Panc1 (cell line): ENCODE measurements at places on chromosomes 5 and 9.

- H3K4me3 ChIP-seq: no peak overlapping the region
- no peaks in the 10 kb centered on the region for H3K27me3 ChIP-seq
- no peaks in the 10 kb centered on the region for H3K4me1 ChIP-seq
- no peak overlapping the region for H3K27ac ChIP-seq
Observed at GRCh38 chr9:75121914-75122558, 33.7 kb downstream of the OSTF1 start.

DNA sequence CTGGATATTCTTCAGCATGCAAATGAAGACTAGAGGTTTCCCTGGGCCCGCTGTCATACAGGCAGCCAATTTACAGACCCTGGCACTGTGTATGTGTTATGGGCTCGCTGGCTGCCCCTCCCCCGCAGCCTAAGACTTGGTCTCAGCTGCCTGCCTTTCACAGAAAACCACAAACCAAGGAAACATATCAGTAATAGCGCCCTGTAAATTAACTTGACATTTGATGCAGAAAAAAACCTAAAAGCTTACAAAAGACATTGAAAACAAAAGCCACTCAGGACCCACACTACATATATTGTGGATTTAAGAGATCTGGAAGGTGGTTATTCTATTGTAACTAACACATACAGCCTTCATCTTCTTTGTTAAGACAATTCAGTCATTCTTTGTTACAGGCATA, 287.0 kb upstream of the TMEM161B start:
- H3K4me1 ChIP-seq: no peaks in the 10 kb centered on the region
- no peaks in the 10 kb centered on the region for H3K36me3 ChIP-seq
- no peak overlapping the region for H3K4me3 ChIP-seq
- DNase-seq: no peak
- H3K27me3 ChIP-seq: no peaks in the 10 kb centered on the region

DNA sequence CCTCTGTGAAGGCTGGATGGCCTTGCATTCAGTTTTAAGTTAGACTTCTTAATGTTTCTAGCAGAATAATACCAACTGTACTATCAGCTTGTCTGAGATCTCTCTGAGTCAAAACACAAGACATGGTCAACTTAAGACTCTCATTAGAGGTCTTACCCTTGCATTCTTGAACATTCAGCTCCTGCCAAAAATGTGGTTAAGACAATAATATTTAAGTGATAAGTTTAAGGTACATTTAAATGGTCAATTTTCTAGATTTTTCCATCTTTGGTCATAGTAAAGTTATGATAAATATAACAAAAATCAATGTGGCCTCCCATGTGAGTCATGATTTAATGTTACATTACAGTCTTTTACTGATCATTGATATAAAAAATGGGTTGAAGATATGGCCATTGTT, 75.0 kb downstream of the NR2F1 start:
- H3K36me3 ChIP-seq: no peaks in the 10 kb centered on the region
- H3K27me3 ChIP-seq: no peaks in the 10 kb centered on the region
- no peaks in the 10 kb centered on the region for H3K4me1 ChIP-seq

GRCh38 chr5:56129288-56129687, 103.8 kb downstream of the ANKRD55 start:
- H3K27me3 ChIP-seq: no peaks in the 10 kb centered on the region
- H3K4me1 ChIP-seq: 0 out of 2 replicates have a peak, but pooled peaks cover 4% of the 10 kb centered on the region
- DNase-seq: no peak

DNA sequence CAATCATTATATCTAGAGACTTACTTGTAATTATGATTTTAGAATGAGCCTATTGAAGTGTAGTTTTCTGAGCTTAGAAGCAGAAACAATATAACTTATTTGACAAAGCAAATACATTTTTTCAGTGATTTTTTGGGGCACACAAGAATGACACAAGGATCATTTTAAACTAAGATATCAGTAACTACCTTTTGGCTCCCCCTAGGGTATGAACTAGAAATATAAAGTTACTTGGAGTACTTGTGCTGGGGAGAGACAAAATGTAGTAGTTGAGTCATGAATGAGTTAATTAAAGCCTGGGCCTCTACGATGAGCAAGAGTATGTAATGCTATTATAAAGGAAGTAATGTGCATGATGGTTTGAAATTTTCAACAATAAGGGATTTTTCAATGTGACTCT, 1244.1 kb upstream of the ACO1 start:
- H3K27me3 ChIP-seq: no peaks in the 10 kb centered on the region
- H3K36me3 ChIP-seq: no peaks in the 10 kb centered on the region
- H3K4me1 ChIP-seq: no peaks in the 10 kb centered on the region

GRCh38 chr5:1188464-1188863, 12.9 kb upstream of the SLC6A19 start:
- H3K27me3 ChIP-seq: peaks cover 14% of the 10 kb centered on the region
- no peak overlapping the region for H3K27ac ChIP-seq
- H3K4me1 ChIP-seq: no peaks in the 10 kb centered on the region; the same call in 1 of the 2 replicates
- no peaks in the 10 kb centered on the region; the same call in 1 of the 2 replicates for H3K36me3 ChIP-seq

- no peak for DNase-seq
- no peak overlapping the region for H3K4me3 ChIP-seq
- no peaks in the 10 kb centered on the region for H3K36me3 ChIP-seq
- no peaks in the 10 kb centered on the region for H3K27me3 ChIP-seq
Observed at GRCh38 chr5:100709771-100710170, 174.6 kb downstream of the FAM174A start.

DNA sequence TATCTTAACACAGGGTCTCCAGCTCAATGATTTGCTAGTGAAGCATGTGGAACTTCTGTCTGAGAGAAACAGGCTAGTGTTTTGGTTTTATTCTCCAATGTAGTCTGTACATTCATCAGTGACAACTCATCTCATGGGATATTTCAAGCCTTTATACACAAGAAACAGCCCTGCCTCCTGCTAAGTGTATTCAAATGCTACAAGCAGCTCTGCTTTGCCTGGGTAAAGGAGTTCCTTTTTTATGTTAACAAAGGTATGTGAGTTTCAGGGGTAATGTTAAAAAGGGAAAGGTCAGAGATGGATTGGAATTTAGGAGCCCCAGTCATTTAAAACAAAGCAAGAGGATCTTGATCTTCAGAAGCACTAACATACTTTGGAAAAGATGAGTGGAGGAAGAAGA, 498.7 kb downstream of the ISL1 start:
- no peaks in the 10 kb centered on the region for H3K27me3 ChIP-seq
- H3K27ac ChIP-seq: no peak overlapping the region
- H3K4me3 ChIP-seq: no peak overlapping the region
- no peaks in the 10 kb centered on the region for H3K36me3 ChIP-seq
- H3K4me1 ChIP-seq: no peaks in the 10 kb centered on the region

GRCh38 chr5:66609615-66610014, 13.4 kb downstream of the MAST4 start:
- no peak overlapping the region for H3K4me3 ChIP-seq
- no peaks in the 10 kb centered on the region for H3K36me3 ChIP-seq
- H3K4me1 ChIP-seq: no peaks in the 10 kb centered on the region
- DNase-seq: no peak
- H3K27ac ChIP-seq: no peak overlapping the region

DNA sequence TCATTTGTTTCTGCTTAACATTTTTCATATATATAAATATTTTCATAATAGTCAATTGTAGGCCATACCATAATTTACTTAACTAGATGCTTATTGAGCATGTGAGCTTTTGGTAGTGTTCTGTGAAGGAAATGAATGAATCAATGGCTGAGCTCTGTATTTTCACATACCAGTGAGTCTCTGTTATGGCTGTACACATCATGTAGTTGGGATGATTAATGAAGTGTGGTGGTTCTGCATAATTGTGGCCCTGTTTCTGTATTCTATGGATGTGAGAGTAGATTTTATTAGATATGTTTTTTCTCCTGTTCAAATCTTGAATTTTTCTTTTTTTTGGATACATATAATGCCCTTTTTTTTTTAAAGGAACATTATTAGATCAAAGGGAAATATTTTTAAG, 56.2 kb downstream of the CTNNA1 start:
- no peaks in the 10 kb centered on the region for H3K27me3 ChIP-seq
- H3K4me1 ChIP-seq: no peaks in the 10 kb centered on the region
- no peak overlapping the region for H3K27ac ChIP-seq
- no peak overlapping the region for H3K4me3 ChIP-seq
- no peak for DNase-seq

DNA sequence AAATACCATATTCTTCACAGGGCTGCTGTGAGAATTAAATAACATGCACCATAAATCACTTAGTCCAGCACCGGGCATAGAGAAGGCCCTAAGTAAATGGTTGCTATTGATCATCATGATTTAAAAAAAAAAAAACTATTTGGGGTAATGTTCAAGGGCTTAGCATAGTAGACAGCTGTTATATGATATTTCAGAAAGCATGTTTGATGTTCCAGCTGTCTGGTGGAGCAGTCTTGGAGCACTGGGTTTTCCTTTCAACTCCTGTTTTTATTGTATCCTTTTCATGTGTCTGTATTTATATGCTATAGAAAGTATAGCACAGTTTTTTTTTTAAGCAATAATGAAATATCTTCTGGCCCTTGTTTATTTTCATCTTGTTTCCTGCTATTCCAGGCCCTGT, 28.0 kb upstream of the TOMM5 start:
- no peak overlapping the region for H3K4me3 ChIP-seq
- no peaks in the 10 kb centered on the region; the same call in 1 of the 2 replicates for H3K27me3 ChIP-seq
- H3K4me1 ChIP-seq: no peaks in the 10 kb centered on the region
- no peak overlapping the region for H3K27ac ChIP-seq

GRCh38 chr5:109911731-109912130, 222.0 kb downstream of the MAN2A1 start:
- no peak overlapping the region for H3K27ac ChIP-seq
- DNase-seq: no peak
- no peaks in the 10 kb centered on the region for H3K27me3 ChIP-seq
- no peaks in the 10 kb centered on the region for H3K4me1 ChIP-seq
- H3K36me3 ChIP-seq: no peaks in the 10 kb centered on the region
- no peak overlapping the region for H3K4me3 ChIP-seq

- H3K36me3 ChIP-seq: peaks cover 55% of the 10 kb centered on the region
- no peak for DNase-seq
- no peaks in the 10 kb centered on the region for H3K27me3 ChIP-seq
Observed at GRCh38 chr9:98006127-98006796, 23.1 kb downstream of the ANP32B start.

DNA sequence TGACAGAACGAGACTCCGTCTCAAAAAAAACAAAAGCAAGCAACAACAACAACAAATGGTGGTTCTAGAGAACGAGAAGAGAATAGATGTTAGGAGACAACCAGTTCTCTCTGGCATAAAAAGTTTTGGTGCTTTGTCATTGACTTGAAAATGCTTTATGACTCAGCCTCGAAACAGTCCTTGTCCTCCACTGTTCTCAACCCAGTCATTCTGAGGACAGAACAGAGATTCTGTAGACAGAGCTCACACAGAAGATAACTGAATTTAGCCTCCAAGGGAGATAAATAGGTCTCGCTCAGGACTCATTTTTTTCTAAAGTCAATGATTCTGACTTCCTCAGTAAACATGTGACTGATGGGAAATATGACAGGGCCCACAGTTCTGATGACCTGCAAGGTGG, 76.0 kb upstream of the FSTL4 start:
- no peaks in the 10 kb centered on the region for H3K36me3 ChIP-seq
- H3K4me1 ChIP-seq: no peaks in the 10 kb centered on the region
- DNase-seq: no peak
- no peak overlapping the region for H3K27ac ChIP-seq

GRCh38 chr9:137569609-137570203, 9.0 kb downstream of the DPH7 start:
- DNase-seq: no peak
- no peaks in the 10 kb centered on the region for H3K27me3 ChIP-seq
- H3K4me1 ChIP-seq: no peaks in the 10 kb centered on the region
- 0 out of 2 replicates have a peak, but pooled peaks cover 3% of the 10 kb centered on the region for H3K36me3 ChIP-seq
- H3K27ac ChIP-seq: no peak overlapping the region
- H3K4me3 ChIP-seq: no peak overlapping the region

DNA sequence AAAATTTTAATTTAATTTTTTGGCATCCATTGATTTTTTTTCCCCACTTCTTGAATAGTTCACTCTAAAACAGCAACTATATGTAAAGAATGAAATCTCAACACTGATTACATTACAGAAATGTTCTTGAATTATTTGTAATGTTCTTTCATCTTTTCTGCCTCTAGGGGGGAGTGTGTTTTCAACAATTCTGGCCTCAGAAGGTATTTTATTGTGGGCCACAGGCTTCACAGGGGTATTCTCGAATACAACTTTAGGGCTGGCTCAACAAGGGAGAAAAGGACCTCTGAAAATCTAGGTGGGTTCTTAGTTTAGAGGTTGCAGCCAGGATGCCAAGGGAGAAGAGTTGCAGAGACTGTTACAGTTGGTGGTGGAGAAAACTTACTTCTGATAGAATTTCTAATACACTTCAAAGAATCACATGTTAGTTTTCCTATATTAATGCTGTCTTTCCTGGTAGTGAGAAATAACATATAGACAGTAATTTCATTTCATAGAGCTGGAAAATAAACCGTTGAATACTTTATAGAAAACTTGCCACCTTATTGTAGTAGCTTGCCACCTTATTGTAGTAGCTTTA, 3.6 kb upstream of the NPR3 start:
- H3K36me3 ChIP-seq: no peaks in the 10 kb centered on the region
- no peaks in the 10 kb centered on the region for H3K4me1 ChIP-seq
- no peak overlapping the region for H3K27ac ChIP-seq
- no peaks in the 10 kb centered on the region; the same call in 1 of the 2 replicates for H3K27me3 ChIP-seq
- DNase-seq: no peak

GRCh38 chr5:111513131-111513520, 791 bp upstream of the STARD4 start:
- H3K27ac ChIP-seq: peak overlapping the region; percentile 90
- no peaks in the 10 kb centered on the region; the same call in none of the 2 replicates for H3K27me3 ChIP-seq
- no peak for DNase-seq
- H3K4me1 ChIP-seq: peaks cover 12% of the 10 kb centered on the region

DNA sequence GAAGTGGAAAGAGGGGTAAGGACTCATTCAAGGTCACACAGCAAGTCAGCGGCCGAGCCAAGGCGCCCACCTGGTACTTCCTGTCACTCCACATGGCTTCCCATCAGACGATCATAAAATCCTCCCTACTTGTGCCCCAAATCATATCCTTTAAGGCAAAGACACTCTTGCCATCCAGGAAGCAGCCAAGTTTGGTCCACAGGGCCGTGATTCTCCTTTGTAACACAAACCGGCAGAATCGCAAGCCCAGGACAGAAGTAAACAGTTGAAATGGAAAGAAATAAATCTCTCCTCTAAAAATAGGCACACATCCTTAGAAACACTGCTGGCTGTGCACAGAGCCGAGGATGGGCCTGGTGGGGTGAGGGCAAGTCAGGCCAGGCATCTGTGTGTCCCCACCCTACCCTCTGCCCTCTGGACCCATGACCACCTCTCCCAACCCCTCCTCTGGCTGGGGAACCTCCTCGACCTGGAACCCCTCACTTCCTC, 30.5 kb downstream of the TMOD1 start:
- no peak overlapping the region for H3K27ac ChIP-seq
- no peak for DNase-seq
- no peaks in the 10 kb centered on the region for H3K27me3 ChIP-seq
- no peaks in the 10 kb centered on the region for H3K4me1 ChIP-seq
- H3K4me3 ChIP-seq: no peak overlapping the region

DNA sequence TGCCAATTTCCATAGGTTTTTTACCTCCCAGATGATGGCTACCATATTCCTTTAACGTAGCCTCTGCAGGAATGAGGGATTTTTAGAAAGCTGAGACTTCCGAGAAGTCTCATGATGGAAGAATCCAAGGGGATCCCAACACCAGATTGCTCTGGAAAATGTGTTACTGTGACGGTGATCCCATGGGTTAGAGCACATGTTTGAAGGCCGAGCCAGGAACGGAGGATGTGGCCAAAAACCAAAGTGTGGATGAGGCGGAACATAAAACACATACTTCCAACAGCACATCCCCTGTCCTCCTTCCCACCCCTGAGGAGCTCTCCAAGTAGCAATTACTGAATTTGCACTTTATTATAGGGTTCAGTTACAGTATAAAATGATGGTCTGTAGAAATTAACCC, 82.6 kb downstream of the GPR21 start:
- no peak for DNase-seq
- no peaks in the 10 kb centered on the region for H3K4me1 ChIP-seq
- no peaks in the 10 kb centered on the region for H3K27me3 ChIP-seq
- H3K36me3 ChIP-seq: no peaks in the 10 kb centered on the region
- no peak overlapping the region for H3K27ac ChIP-seq
- no peak overlapping the region for H3K4me3 ChIP-seq
